ENCODE measurements at places on chromosomes 4 and X.

- no peak for DNase-seq
These were observed 106.8 kb upstream of the FAM47A start for GRCh38 chrX:34238896-34239295.

DNA sequence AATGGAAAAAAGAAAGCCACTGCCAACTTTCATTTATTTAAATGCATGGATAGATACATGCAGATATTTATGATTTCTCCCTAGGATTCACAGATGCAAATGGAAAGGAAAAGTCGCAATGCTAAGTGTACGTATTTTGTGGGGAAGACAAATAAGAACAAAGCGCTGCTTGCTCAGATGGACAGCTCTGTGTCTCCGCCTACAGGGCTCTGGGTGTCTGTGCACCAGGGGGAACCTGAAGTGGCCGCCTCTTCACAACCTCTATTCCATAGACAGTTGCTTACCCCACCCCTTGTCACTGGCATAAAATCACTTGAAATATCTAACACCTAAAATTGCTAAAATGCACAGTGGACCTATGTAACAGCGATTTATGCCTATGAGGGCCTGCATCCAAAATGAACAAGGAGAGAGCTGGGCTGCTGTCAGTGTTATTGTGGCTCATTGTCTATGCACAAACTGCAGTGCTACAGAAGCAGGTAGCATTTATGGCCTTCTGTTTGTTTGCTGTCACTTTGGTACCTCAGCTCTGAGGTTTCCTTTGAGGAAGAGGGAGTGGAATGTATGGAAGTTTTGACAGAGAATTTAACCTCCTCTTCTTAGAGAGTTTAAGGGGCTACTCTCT is 58.6 kb upstream of the PAGE1 start:
- DNase-seq, result peak; percentile 39

- DNase-seq, result no peak
These were observed 144.0 kb upstream of the ADAMTS3 start for GRCh38 chr4:72712997-72713396.

- DNase-seq, result no peak
These were observed 3.7 kb downstream of the LIMCH1 start for GRCh38 chr4:41541687-41542094.

DNA sequence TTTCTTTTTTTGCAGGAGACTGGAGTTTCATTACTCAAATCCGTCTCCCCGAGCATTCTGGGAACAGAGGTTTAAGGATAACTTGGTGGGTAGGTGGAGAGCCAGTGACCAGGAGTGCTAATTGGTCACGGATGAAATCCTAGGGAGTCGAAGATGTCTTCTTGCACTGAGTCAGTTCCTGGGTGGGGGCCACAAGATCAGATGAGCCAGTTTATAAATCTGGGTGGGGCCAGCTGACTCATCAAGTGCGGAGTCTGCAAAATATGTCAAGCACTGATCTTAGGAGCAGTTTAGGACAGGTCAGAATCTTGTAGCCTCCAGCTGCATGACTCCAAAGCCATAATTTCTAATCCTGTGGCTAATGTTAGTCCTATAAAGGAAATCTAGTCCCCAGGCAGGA is 741.3 kb downstream of the PCDH7 start:
- no peak for DNase-seq

DNA sequence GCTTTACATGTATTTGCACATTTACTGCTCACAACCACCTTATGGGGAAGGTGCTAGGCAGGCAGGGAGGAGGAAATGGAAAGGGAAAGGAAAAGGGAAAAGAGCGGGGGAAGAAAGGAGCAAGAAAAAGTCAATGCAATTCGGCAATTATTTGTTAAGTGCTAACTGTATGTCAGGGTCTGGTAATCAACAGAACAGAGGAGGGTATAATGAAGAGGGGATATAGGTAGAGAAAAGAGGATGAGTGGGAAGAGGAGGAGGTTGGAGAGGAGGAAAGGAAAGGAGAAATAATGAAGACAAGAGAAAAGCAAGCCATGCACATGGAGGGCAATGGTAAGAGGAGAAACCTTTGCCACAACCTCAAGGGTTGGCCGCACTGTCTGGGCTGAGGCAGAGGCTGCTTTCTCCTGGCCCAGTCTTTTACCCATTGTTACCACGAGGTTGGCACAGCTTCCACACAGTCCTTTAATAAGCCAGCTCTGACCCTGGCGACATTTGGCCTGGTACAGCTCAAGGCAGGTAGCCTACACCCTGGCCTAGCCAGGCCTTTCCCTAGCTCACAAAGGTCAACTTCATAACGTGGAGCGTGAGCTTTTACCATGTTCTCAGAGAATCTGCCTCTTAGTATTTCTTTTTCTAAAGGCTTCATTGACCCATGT is 836 bp downstream of the BTK start:
- DNase-seq, result no peak

DNA sequence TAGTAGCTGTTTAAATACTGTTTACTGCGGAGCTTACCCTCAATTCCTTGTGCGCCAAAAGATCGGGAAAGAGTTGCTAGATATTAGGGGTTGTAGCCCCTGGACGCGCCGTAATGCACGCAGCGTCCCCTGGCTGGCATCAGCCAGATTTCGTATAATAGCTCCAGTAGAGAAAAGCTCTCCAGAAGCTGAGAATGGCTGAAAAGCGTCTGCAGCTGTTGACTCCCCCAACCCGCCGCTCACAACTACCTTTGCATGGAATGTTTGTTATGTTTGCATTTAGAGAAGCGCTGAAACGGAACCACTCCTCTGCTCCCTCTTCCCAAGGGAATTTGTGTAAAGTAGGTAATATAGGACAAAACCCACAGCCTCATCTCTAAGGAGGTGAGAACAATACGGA is 3.7 kb downstream of the DOCK11 start:
- no peak for DNase-seq

GRCh38 chr4:22201256-22201655 is 252.7 kb upstream of the KCNIP4 start:
- no peak for DNase-seq

DNA sequence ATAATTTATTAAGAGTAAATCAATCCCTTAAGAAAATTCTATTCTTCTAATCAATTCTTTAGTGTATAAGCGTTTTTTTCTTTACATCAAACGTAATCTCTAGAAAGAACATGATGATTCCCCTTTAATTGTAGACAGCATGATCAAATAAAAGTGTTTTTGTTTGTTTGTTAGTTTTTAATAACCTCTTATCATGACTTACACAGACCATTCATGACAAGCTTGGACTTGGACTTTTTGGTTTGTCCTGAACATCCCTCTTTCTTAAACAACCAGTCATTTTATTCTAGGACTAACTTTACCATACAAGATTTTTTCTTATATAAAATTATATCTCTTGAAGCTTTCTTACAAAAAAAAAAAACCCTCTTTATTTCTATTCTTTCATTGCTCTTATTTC is 344.6 kb upstream of the SPOCK3 start:
- DNase-seq, result no peak

DNA sequence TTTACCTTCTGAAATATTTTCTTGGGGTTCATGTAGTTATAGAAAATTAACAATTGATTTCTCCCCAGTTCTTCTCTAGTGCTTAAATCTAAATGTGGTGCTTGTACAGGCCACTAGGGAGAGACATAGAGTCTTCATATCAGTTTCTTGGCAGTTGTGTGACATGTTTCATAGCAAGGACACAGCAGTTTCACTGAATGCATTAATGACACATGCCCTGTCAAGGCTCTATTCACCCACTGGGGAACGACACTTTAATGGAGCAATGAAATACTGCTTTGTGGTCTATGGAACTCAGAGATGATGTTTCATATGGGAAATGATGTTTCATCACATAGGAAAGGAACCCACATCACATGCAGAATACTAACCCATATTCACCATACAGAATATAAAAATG is 2.8 kb downstream of the VEGFC start:
- no peak for DNase-seq

- DNase-seq, result no peak
These were observed 144.4 kb downstream of the PCDH18 start for GRCh38 chr4:137387924-137388323.

DNA sequence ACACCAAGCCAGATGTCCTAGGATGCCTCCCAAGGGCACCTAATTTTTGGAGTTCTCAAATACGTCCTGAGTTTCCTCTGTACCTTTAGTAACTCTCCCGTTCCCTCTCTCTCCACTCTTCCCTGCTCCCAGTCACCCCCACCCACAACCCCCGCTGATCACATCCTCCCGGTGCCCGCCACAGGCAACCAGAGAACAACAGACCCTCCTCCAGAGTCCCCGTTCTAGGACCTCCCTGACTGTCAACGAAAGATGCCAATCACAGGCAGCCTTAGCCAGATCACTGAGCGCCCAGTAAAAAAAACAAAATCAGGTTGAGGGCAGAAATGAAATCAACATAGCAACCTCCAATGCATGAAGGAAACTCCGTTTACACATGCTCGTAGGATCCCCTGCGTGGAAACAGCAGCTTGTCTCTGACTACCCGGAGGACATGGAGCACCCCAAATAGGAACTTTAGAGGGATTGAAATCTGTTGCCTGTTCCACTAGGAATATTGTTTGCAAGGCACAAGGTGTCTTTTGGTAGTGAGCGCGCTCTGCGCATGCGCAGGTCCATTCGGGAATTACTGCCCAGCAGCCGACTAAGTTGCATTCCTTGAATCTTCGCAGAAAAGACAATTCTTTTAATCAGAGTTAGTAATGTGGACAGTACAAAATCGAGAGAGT is at the start of gene GABRB1:
TSS of gene GABRB1 (plus strand) at position 557 of the 668 bp plus-strand sequence.
- DNase-seq, result peak; percentile 10

GRCh38 chr4:15233626-15234025 is 194.2 kb upstream of the C1QTNF7 start:
- no peak for DNase-seq

All from stimulated activated CD4-positive, alpha-beta T cell treated with anti-CD3 and anti-CD28 coated beads, Interleukin-4, amount 100 ng/mL, for 1 hour (primary cell).